Panc1 (cell line): ENCODE measurements at places on chromosomes 13 and 19. TPM values are rescaled to one million over a fixed set of nuclear protein-coding genes. Genes with fewer than 3 reads are reported as not detected.

STAP2 gene
- total RNA-seq = 10.0 TPM

ZNRF4 gene
- not detected for total RNA-seq

ATP4A gene
- total RNA-seq = not detected

DNA sequence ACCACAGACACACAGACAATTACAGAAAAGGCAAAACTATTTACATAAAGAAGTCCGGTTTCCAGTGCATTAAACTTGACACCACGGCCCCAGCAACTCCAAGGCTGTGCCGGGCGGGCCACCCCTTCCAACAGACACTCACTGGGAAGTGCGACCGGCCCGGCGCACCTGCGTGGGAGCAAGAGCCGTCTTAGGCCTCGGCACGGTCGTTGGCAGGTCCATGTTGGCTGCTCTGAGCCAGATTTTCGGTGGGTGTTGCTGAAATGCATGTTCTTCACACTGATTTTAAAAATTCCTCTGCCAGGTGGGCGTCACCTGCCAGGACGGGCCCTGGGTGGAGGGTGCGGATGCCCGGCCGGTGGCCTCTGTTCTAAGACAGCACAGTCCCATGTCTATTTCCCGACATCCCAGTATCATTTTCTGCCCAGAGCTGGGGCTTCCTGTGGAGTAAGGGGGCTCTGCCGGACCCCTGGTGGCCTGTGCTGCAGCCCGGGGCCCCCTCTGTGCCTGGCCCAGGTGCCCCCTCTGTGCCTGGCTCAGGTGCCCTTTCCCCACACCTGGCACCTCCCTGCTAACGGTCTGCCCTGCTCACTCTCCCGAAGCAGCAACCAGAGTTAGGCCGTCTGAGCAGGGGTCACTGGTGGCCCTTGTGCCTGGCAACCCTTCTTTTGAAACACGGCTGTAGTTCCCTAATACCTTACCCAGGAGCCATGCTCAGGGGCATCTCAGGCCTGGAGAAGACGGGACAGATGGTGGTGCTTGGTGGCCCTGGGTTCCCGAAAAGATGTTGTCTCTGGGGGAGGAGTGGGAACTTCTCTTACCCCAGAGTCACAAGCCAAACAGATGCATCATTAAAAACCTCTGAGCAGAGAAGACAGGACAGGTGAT is 9.2 kb downstream of the TMEM255B start:
- DNase-seq = no peak

DNA sequence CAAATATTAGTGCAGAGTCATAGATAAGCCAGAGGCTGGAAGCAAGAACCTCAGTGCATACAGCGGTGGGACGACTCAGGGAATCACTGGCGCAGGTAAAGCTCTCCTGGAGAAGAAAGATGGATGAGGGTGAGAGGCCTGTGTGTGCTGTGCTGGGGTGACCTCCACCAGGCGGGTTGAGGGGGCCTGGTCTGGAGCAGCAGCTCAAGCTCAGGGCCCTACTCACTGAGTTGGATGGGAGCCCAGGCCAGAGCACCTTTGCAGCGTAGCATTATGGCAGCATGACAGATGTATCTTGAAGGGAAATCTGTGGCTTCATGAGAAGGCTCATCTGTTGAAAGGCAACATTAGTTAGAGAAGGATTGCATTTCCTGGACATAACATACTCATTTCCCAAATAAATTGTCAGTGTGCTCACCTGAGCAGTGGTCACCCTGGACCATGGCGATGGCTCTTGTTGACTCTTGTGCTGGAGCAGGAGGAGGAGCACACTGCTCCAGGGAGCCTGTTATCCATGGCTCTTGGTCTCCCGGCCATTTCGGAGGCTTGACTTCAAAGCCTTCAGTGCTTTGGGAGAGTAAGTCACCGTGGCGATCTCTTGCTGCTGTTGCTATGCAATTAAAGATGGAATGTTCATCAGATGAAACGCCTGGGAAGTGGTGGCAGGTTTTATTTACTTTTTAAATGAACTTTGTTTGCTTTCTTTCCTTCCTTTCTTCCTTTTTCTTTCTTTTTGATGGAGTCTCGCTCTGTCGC is 25.0 kb downstream of the HNRNPM start:
- no peak for DNase-seq

DNA sequence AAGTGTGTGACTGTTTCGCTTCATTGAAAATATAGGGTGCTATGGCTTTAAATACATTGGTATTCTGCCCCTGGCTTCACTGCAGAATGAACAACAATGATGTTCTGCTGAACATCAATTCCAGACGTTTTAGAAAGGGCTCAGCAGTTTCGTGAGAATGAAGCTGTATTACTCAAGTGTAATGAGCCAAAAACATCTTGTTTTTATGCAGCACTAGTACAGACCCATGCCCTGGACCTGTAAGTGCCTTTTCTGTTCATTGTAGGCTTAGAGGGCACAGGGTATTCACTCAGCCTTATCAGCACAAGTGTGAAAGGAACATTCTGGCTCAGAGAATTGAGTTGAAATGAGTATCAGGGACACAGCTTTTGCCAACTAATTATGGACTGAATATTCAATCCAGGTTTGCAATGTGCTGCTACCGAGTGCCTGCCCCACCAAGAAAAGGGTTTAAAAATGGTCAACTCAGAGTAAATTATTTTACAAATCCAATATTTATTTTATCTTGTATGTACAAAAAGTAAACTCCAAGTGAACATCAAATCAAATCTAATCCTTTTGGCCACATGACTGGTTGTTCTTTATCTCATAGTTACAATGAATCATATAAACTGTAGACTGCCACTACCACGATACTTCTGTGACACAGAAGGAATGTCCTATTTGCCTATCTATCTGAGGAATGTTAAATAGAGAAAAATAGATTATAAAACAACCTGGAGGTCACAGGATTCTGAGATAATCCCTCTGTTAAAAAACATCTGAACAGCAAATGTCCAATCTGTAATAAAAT is 362.8 kb downstream of the NALCN start:
- no peak for DNase-seq

DNA sequence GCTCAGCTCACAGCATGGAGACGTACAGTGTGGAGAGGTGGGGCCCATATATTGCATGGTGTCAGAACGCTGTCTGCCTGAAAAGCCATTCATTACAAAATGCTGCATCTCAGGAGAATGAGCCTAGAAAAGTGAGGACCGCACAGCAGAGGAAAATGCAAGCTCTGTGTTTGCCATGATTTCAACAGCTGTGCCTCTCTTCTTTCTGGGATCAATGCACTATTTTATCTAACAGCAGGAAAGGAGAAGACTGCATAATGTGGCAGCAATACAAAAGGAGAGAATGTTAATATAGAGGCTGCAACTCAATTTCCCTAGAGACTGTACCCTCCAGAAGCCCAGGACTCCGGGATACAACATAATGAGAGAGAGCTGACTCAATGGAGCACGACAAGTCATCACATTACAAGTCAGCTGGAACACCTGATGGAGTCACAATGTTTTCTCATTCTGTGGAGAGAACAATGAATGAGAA is 368.0 kb downstream of the FGF14 start:
- no peak for DNase-seq

DNA sequence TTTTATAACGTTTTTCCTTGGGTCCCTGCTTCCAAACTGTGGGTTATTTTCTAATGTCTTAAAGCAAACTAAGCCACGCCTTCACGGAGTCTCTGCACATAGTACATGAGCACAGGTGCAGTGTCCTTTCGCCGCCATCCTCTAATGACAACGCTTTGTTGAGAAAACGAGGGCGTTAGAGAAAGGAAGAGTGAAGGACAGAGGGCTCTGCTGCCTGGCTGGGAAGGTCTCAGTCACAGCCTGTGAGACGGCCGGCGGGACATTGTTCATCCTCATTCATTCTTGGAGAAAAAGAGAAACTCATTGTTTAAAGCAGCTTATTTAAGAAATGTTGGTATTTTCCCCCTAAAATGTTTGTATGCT is 9.5 kb downstream of the IL17D start:
- DNase-seq = no peak
